Activated naive CD4-positive, alpha-beta T cell treated with anti-CD3 and anti-CD28 coated beads, Interleukin-2, amount 50 U/mL, for 16 hours (primary cell): ENCODE measurements at places on chromosomes 7 and 10.

DNA sequence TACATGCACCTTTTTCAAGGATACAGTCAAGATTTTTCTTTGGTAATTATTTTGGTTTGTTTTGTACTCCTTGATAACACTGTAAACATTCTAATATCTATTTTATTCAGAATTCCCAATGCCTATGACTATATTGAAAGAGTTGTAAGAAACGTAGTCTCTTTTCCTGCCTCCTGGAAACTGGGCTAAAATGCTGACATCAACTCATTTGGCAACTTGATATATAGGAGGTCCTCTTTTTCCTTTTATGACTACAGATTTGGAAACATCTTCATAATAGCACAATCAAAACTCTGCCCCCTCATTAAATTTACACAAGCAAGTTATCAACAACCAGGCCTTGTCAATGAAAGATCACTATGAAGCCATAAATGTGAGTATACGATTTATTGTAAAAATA, 422.3 kb upstream of the PCDH15 start:
- DNase-seq, result no peak

DNA sequence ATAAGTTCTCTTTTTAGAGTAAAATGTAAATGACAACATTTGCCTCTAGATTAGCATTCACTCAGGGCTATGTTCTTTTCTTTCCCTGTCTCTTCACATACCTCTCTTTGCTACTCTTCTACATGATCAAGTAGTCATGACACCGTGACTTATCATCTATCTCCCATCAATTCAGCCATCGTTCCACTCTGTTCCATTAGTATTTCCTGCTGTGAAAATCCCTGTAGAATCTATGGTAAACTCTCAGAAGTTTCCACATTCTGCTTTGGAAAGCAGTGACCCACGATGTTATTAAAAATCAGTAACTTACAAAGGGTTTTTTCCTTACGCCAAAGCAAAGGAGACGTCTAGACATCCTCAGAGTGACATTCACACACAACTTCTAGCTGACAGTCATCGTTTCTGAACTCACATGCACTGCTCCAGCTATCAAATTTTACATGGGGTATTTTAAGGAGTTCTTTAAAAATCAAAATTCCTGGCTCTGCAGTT, 135.6 kb downstream of the SEMA3C start:
- no peak for DNase-seq

GRCh38 chr7:155226261-155227003, 71.2 kb upstream of the INSIG1 start:
- DNase-seq, result no peak

- no peak for DNase-seq
These were observed 36.4 kb downstream of the OR13A1 start for GRCh38 chr10:45278860-45279498.

- no peak for DNase-seq
These were observed 132.7 kb downstream of the JCAD start for GRCh38 chr10:29926693-29927048.

GRCh38 chr7:142323706-142324105, 65.8 kb upstream of the PRSS58 start:
- peak; percentile 46 for DNase-seq

GRCh38 chr7:47282790-47283496, 299.0 kb downstream of the TNS3 start:
- no peak for DNase-seq

DNA sequence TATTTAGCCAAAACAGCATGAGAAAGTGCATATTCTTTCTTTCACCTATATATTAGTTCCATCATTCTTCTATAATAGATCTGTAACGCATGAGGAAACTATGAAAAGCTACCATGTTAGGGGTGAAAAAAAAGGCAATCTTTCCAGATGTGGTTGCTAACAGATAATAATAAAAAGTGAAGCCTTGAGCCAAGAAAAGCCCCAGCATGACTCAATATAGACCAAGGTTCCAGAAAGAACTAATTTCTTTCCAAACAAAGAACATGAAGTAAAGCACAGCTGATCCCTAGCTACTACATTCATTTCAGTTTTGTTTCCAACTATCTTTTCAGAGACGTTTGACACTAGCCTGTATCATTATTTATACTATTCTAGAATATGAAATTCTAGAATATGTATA, 16.4 kb downstream of the ARL4A start:
- DNase-seq, result no peak

DNA sequence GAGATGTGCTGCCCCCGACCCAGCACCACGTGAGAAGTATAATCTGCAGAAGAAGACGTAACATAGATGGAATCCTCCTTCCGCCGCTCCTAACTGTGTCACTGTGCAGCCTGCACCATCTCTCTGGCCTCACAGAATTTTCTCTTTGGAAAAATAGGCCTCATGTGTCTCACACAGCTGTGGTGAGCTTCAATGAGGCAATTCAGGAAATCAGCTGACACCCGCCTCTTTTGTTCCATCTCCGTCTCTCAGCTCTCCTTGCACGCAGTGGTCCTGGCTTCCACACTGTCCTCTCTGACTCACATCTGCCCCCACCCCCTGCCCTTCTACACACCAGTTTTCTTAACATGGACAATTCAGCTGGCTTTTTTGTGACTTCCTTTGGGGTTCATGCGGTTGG, 7.2 kb downstream of the C10orf90 start:
- no peak for DNase-seq

DNA sequence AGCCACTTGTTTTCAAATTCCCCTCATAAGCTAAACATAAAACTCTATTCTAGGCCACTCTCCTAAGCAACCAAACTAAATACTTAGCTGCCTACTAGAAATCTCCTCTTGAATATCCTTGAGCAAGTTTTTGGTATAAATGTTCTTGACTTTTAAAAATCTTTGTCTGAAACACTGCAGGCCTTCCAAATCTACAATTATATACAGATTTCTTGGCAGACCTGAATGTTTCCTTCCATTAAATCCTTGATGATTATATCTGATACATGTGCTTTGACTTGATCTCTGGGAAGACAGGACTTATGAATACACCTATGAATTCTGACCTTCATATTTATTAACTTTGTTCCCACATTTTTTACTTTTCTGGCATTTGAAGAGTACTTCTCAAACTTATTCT, 314.5 kb downstream of the CACNA2D1 start:
- DNase-seq, result no peak

GRCh38 chr7:90708841-90709317, 112.8 kb downstream of the CDK14 start:
- no peak for DNase-seq

- no peak for DNase-seq
These were observed 21.2 kb downstream of the PRSS37 start for GRCh38 chr7:141820067-141820466.

DNA sequence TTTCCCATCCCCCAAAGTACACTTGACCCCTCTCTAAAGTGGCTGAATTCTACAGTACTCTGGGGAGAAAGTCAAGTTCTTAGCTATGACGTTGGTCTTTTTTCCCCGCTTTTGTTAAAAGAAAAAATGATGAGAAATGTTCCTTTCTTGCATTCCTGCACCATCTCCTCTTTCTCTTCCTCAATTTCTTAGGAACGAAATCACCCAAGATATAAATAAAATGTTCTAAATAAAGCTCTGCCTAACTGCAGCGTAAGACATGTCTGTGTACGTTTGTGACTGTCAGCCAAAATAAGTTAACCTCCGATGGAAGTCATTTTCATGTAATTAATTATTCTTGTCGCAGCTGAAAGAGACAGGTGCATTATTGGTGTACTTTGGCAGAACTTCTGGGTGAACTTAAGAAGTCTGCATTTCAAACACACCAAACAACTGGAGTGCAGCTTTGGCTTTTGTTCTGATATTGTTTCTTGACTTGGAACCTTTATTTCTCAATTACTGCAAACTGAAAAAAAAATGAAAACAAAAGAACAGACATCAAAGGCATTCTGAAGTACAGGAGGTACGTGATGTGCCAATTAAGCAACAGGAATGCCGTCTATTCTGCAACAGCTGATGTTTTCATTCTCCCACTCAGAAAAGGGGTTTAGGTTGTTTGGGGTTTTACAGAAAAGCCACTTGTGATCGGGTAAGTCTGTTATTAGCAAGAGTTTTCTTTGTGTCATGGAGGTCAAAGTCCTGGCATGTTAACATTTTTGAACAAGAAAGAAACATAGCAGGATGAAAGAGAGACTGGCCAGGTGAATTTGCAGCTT, 82.4 kb upstream of the SDK1 start:
- DNase-seq, result no peak

DNA sequence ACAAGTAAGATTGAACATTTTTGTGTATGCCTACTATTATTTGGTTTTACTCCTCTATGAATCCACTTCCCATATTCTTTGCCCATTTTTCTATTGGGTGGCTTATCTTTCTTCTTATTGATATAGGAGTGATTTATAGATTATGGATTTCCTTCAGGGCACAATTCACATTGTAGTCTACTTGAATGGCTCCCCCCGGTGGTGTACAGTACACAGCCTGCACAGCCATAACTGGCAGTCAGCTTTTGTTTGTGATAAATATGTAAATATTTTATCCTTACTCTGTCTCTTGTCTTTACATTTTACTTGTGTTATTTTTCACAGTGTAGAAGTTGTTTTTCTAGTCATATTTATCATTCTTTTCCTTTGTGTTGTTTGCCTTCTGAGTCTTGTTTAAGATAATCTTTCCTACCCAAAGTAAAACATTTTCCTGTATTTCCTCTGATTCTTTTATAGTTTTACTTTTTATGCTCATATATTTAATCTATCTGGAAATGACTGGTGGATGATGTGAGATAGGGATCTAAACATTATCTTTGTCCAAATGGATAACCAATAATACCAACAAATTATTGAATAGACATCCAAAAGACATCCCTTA, 23.9 kb upstream of the CALD1 start:
- peak; percentile 41 for DNase-seq

DNA sequence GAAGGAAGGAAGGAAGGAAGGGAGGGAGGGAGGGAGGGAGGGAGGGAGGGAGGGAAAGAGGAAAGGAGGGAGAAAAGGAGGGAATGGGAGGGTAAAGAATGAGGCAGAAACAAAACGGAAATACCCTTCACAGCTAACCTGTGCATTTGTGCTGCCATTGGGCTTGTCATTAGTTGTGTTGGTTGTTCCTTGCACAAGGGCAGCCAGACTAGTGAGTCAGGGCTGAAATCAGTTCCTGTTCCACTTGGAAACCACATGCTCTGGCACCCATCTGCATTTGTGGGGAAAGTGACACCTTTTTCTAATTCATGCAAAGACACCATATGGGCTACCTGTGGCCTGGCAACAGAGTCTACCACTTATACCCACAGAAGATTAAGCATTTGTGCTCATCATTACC, 1004.0 kb upstream of the C7orf33 start:
- DNase-seq, result no peak

DNA sequence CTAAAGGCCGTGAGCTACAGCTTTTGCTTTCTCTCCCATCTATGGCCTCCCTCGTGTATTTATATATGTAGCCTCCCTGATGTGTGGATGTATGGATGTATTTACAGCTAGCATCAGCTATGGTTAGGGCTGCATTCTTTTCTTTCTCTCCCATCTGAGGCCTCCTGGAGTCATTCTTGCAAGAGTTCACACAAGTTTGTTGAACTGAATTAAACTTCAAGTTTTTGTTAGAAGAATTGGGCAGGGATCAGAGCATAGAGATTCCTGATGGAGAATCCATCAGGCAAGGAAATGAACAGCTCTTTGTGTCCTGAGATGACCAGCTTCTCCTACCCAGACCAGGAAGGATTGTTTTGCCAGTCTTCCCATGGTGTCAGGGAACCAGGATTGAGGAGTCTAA, 60.3 kb downstream of the AHCYL2 start:
- DNase-seq, result no peak

- DNase-seq, result no peak
These were observed 91.1 kb downstream of the CXCL12 start for GRCh38 chr10:44293842-44294241.

GRCh38 chr7:467393-467828, 52.2 kb downstream of the PDGFA start:
- no peak for DNase-seq

- no peak for DNase-seq
These were observed 368.1 kb downstream of the CXCL12 start for GRCh38 chr10:44016589-44017482.

DNA sequence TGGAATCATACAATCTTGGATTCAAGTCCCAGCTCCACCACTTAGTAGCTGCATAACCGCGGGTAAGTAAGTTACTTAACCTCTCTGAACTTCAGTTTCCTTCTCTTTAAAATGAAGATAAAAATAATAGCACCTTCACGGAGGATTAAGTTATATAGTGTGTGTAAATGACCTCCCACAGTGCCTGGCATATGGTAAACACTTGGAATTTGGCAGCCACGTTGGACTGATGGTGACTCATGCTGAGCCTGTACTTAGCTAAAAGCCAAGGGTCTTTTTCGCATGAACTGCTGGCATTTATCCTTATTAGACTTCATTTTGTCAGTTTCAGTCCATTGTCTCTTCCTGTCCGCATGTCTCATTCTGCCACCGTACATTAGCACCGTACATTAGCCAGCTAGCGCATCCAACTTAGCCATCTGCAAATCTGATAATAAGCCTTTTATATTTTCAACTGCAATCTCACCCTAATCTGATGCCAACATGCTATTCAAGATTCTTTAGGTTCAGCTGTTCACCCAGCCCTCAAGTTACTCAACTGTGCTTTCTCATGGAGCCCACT, 11.2 kb downstream of the SLC13A4 start:
- no peak for DNase-seq

DNA sequence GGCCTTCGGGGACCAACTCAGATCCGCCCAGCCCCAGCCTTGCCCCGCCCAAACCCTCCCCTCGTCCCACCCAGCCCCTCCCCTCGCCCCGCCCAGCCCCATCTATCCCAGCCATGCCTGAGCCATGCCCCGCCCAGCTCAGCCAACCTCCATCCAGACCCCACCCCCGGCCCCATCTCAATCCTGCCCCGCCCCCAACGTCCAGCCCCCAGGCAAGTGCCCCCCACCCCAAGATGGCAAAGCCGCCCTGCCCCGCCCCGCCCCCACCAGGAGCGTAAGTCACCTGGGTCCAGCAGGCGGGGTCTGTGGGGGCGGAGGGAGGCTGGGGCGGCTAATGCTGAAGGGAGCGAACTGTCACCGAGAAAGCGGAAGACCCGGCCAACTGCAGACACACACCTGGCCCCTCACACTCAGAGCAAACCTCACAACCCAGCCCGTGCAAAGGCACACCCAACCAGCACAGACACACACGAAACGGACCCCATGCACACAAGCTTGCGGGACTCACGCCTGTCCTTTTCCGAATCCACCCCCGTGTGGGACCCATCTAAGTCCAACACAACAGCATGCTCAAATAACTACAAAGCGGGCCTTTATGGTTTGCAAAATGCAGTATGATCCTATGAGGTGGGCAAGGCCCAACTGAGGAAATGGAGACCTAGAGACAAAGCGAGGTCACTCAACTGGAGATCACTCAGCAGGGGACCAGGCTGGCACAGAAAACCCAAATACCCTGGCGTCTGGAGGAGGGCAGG, 11.5 kb upstream of the OGA start:
- peak; percentile 69 for DNase-seq

- DNase-seq, result no peak
These were observed 44.1 kb downstream of the ANTXRL start for GRCh38 chr10:46330894-46331293.

DNA sequence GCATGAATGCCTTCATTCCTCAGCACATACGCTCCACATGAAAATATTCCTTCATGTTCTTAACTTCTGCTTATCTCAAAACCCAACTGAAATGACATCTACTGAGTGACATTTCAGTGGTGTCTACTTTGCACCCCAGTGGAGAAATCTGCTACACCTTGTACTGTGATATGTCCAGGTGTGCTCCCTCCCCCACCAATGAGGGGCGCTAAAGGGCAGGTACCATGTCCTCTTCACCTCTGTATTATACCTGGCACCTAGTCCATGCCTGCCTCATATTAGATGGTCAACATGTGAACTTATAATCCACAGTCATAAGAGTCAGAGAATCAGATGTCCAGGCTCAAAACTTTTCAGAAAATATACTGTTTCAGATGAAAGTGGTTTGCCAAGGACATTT, 2.1 kb downstream of the PAXIP1 start:
- DNase-seq, result no peak
